H1 (cell line): ENCODE measurements at places on chromosomes 12 and 14. TPM values are rescaled to one million over a fixed set of nuclear protein-coding genes. Genes with fewer than 3 reads are reported as not detected.
A peak's percentile ranks its signal among the peaks of the same experiment; 100 is the strongest.

GRCh38 chr12:53048780-53049401 lies 974 bp upstream of the TNS2 start:
- no peak for DNase-seq

KLRB1 gene
- total RNA-seq: not detected in 2 replicates

GRCh38 chr12:55330446-55330845 lies at the start of gene OR6C3:
TSS of gene OR6C3 (plus strand) at chr12:55330746. CDS start at chr12:55331701, 955 bp downstream.
- DNase-seq: no peak

DNA sequence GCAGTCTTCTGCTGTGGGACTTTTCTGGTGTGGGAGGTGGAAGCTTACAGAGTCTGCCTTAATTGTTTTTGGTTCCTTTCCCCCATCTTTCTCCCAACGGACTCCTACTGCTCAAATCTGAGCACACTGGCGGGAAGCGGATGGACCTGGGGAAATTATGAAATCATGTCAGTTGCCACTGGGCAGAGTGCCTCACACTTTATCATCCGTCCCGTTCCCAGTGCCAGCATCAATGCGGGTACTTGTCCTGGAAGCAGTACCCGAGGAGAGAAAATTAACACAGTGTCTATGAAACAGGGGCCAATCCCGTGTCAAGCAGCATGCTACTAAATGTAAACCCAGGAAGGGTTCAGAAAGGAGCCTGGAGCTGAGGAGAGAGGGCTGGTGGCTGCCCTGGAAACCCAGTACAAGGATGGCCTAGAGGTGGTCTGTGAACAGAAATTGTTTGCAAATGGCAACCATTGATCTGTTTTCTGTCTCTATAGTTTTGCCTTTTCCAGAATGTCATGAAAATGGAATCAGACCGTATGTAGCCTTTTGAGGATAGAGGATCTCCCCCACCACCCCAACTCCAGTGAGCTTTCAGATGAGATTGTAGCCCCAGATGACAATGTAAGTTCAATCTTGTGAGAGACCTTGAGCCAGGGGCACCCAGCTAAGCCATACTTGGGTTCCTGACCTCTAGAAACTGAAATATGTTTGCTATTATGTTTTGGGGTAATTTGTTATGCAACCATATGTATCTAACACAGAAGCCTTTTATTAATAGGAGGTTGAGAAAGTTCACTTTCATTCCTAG lies 908 bp upstream of the CDKL1 start:
- DNase-seq: no peak

DNA sequence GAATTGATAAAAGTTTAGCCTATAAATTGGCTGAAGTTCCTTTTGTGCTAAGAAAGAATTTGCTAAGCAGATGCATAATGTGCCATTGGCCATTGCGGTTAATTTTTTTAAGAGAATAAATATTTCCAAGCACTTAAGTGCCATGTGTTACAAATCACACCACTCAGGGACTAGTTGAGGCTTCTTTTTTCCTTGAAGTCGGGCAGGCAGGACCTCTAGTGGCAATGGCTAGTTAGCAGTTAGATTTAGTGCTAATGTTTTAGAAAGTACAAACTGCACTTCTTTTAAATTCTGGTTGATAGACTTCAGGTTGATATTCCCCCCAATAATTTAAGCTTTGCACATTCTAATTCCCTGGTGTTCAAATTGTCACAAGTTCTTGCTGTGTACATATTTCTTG lies 294.3 kb downstream of the APAF1 start:
- DNase-seq: no peak

NGDN gene
- total RNA-seq: 48.8 and 56.0 TPM in 2 replicates

GRCh38 chr12:66438601-66439000 lies 136.3 kb downstream of the HELB start:
- DNase-seq: no peak

DNA sequence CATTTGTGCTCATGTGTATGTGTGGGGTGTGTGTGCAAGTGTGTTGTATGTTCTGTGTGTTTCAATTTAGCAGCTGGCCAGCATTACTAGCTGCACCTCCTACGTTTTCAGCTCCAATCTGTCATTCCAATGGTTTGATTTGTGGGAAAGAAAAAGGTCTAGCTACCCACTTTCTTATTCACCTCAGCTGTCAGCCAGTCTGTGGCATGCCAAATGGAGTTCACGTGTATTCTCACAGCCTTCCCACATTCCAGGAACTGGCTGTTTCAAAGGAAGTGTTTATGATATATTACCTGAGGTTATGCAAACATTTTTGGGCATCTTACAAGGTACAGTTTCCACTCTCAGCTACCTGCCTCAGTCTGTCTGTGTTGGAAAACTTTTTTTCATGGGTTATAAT lies 220.2 kb upstream of the CPNE8 start:
- no peak for DNase-seq

SERPINA10 gene
- total RNA-seq: not detected in 2 replicates

CDKN3 gene
- 41.5 and 48.3 TPM in 2 replicates for total RNA-seq

OVCH1 gene
- total RNA-seq: 0.07 and 0.10 TPM in 2 replicates

TOMM20L gene
- total RNA-seq: not detected in 2 replicates

DNA sequence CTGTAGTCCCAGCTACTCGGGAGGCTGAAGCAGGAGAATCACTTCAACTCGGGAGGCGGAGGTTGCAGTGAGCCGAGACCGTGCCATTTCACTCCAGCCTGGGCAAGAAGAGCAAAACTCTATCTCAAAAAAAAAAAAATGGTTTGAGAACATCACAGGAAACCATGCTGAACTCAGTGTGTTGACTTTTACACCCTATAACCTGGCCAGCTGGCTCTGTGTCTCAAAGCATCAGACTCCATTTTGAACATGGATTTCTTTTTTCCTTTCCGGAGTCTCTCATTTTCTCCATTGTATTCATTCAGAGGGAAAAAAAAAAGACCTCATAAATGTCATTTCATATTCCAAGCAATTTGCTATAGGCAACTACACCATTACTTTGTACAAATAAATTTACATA lies 63.2 kb upstream of the FOXN3 start:
- no peak for DNase-seq

- DNase-seq: no peak
These were observed 5.0 kb downstream of the SLC22A17 start for GRCh38 chr14:23347406-23348296.

DRAM1 gene
- 5.7 and 6.2 TPM in 2 replicates for total RNA-seq

PLBD1 gene
- total RNA-seq: 9.9 and 12.3 TPM in 2 replicates

CACNA1C gene
- 1.3 and 1.9 TPM in 2 replicates for total RNA-seq

- DNase-seq: peak; percentile 87
These were observed 22.3 kb downstream of the DCAF4 start for GRCh38 chr14:72948481-72949138.

GRCh38 chr12:92558806-92559205 lies 144.0 kb upstream of the PLEKHG7 start:
- DNase-seq: no peak

HELB gene
- total RNA-seq: 6.5 and 7.6 TPM in 2 replicates

ST8SIA1 gene
- 3.2 and 4.4 TPM in 2 replicates for total RNA-seq

- no peak for DNase-seq
These were observed 368.4 kb downstream of the ATP23 start for GRCh38 chr12:58309806-58310205.

DNA sequence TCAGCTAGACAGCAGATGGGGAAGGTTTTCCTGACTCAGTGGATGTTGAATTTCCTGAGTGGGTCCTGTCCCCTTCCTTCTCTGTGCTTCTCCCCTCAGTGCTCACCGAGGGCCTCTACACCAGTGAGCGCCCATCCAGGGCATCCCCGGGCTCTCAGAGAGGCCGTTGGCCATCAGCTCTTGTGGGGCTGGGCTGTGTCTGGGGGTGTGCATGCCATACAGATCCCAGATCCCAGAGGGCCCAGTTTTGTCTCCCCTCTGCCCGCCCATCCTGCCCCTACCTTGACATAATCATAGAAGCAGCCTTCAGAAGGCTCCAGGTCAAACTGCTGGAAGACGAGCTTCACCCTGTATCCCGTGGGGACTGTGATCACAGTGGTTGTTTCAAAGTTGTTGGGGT lies 1.1 kb downstream of the C1R start:
- no peak for DNase-seq

RNU4-1 gene
- total RNA-seq: 1,424 and 1,786 TPM in 2 replicates

OR4E2 gene
- not detected in 2 replicates for total RNA-seq

HCAR3 gene
- not detected in 2 replicates for total RNA-seq

PLA2G1B gene
- not detected in 2 replicates for total RNA-seq

- peak; percentile 3 for DNase-seq
These were observed 580.0 kb downstream of the DIO2 start for GRCh38 chr14:79631276-79631675.

GRCh38 chr12:52521568-52522266 lies 1.5 kb upstream of the KRT5 start:
- DNase-seq: no peak

GRCh38 chr12:108831309-108831991 lies 25.9 kb downstream of the SSH1 start:
- no peak for DNase-seq

GRCh38 chr14:100692859-100693558 lies 33.7 kb upstream of the DLK1 start:
- peak; percentile 15 for DNase-seq

DNA sequence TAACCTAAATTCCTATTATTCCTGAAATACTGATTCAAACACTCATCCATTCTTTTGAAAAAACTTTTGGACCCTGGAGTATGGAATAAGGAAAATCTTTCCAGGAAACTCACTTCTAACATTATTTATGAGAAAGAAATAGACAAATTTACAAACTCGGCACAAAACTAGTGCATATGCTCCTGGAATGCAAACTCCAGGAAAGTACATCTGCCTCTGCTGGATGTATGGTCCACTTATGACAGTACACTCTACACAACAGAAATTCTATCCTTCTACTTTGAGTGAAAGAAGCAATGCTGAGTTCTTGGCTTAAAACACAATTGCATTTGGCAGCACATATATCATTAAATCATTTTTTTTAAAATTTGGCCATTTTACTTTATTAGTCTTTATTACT lies 700.5 kb upstream of the STXBP6 start:
- no peak for DNase-seq

EMP1 gene
- total RNA-seq: 0.57 and 0.65 TPM in 2 replicates

- peak; percentile 51 for DNase-seq
These were observed 24.1 kb downstream of the DDX47 start for GRCh38 chr12:12837025-12837812.

- no peak for DNase-seq
These were observed 5.3 kb downstream of the ARHGEF25 start for GRCh38 chr12:57616383-57617101.

KRT73 gene
- not detected in 2 replicates for total RNA-seq

AHNAK2 gene
- 1.5 and 2.0 TPM in 2 replicates for total RNA-seq

SAV1 gene
- total RNA-seq: 72.5 and 78.3 TPM in 2 replicates

DNA sequence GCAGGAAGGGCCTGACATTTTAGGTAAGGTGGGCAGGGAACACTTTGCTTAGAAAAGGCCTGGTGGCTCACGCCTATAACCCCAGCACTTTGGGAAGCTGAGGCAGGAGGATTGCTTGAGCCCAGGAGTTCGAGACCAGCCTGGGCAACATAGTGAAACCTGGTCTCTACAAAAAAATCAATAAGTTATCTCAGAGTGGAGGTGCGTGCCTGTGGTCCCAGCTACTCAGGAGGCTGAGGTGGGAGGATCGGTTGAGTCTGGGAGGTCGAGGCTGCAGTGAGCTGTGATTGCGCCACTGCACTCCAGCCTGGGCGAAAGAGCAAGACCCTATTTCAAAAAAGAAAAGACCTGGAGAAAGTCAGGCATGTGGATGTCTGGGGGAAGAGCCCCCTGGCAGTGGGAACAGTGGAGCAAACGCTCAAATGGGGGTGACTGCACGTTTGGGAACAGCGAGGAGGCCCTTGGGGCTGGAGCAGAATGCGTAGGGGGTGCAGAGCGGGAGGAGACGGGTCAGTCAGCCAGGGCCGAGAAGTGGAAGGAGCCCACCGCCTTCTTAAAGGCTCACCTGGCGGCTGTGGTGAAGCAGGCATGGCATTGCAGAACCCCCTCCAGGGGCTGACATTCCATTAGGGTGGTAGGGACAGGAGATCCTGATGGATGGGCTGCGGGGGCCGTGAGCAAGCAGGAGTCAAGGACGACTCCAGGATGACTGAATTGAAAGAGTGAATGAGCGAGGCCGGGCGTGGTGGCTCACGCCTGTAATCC lies 6.2 kb upstream of the KIF26A start:
- DNase-seq: peak; percentile 38

PZP gene
- not detected in 2 replicates for total RNA-seq

GRCh38 chr12:125882141-125882540 lies 816.9 kb downstream of the AACS start:
- no peak for DNase-seq

GRCh38 chr14:72649603-72650227 lies 244.2 kb downstream of the DPF3 start:
- DNase-seq: no peak

DNA sequence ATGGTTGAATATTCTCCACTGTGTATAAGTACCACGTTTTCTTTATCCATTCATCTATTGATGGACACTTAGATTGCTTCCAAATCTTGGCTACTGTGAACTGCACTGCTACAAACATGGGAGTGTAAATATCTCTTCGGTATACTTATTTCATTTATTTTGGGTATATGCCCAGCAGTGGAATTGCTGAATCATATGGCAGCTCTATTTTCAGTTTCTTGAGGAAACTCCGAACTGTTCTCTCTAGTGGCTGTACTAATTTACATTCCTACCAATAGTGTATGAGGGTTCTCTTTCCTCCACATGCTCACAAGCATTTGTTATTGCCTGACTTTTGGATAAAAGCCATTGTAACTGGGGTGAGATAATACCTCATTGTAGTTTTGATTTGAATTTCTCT lies 623.1 kb upstream of the LRFN5 start:
- DNase-seq: no peak

DNA sequence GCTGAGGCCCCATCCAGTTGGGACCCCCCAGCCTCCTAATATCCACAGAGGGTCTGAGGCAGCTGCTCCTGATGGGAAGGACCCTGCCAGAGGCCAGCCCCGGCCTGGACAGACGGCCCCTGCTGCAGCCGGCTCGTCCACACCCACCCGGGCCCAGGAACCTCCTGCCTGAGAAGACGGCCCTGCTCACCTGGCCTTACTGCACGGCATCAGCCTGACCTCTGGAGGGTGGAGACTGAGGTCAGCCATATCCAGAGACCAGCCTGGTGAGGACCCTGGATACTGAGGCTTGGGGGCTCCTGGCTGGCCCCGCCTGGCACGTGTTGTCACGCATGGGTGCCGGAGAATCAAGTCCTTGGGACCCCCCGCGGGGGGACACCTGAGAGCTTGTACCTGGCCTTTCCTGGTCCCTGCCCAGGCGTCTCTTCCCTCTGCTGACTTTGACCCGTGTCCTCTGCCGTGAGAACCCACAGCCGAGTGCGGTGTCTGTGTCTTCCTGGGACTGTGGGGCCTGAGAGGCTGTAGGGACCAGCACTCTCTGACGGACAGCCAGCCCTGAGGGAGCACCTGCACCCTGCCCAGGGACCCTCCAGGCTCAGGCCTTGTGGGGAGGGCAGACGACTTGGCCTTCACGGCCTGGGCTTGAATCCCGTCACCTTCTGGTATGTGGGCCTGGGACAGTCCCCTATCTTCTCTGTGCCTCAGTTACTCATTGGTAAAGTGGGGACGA lies 57.3 kb downstream of the NOC4L start:
- DNase-seq: no peak
